Stromal cell of bone marrow (primary cell): ENCODE measurements at places on chromosomes 12 and 14.

GRCh38 chr14:29810682-29811081 is 117.0 kb downstream of the PRKD1 start:
- peak; percentile 14 for DNase-seq

DNA sequence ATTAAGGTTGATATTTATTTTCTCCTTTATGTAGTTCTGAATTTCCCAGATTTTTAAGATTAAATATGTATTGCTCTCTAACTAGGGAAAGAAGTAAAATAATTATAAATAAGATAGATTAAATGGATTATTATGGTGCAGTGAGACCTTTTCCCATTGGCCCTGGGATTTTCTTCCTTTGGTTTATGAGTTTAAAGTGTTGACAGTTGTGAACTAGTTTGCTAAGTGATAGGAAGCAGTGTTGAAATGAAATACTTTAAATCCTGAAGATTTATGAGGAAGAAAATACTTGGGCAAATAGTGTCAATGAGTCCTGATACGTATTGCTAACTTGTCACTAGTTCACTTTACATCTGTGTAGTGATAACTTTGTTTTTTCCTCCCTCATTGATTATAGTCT is 188.9 kb downstream of the RAD51B start:
- no peak for DNase-seq

DNA sequence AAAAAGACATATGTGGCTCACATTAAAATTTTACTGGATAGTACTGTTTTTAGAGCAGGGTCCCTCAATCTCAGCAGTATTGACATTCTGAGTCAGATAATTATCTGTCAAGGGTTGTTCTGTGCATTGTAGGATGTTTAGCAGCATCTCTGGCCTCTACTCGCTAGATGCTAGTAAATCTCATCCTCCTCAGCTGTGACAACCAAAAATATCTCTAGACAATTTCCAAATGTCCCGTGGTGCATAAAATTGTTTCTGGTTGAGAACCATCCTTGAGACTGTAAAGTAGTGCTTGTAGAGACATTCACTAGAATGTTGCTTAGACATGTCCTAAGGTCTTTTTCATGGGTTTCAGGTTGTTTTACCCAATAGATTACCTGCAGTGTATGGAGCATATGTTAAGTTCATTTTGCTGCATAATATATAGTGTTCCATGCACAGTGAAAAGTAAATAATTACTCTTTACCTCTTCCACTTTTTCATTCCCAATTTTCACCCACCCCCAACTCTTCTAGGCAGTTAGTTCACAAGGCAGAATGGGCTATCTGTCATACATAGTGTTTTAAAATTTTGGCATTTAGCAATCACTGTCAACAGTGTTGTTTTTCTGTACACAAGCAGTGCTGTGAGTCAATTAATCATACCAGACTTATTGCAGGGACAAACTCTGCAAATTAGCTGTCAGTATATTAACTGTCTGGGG is 200.2 kb upstream of the SLC38A2 start:
- DNase-seq: no peak

GRCh38 chr12:34142430-34142829 is 120.1 kb downstream of the ALG10 start:
- DNase-seq: no peak

- DNase-seq: no peak
Observed at GRCh38 chr12:14577344-14577743, 9.7 kb upstream of the PLBD1 start.

- no peak for DNase-seq
Observed at GRCh38 chr12:101287357-101287756, 7.5 kb downstream of the UTP20 start.

- DNase-seq: no peak
Observed at GRCh38 chr14:104206281-104206904, 68.0 kb downstream of the KIF26A start.

DNA sequence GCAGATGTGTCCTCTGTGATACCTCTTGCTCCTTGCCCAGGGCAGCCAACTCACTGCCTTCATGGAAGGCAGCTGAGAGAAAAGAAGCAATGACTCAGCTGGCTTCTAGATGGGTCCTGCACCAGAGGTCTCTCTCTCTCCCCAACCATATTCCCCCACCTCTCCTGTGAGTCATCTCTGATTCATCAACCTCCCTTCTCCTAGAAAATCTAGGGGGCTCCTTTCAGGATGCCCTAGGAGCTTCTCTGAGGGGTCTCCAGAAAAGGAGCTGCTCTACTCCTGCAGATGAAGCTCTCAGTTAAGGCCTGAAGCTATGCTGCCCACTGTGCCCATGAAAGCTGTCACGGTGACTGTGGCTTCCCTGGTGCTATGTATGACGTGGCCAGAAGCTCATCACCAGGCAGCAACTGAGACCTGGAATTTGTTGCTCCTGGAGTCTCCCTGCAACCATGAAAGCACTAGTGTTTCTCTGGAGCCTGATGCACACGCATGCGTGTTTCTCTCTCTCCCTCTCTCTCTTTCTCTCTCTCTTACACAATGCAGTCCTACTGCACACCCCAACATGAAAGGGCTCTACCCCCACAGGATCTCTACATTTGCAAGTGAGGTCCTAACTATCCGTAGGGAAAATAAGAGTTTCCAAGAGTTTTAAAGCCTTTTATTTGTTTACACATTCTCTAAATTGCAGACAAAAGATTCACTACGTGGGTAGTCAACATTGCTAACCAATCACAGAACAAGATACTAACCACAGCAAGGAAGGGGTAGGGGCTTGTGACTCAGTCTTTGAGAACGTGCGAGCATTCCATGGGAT is 285.3 kb downstream of the DPF3 start:
- peak; percentile 83 for DNase-seq

DNA sequence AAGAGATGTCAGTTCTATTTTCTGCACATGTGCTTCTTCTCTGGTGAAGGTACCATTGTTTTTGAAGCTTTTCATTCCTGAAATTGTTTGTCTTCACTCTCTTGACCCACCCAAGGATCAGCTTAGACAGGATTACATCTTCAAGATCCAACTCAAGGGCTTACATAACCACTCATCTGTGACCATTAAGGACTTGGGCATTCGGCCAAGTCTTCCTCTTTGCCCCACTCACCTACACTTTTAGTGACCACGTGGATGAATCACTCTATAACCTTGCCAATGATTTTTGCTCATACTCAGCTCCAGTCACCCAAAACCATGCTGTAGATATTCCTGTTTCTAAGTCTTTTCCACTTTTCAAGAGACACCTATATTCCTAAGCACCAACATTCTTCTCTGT is 36.5 kb upstream of the SSTR1 start:
- no peak for DNase-seq

- peak; percentile 48 for DNase-seq
Observed at GRCh38 chr12:127925971-127926370, 341.0 kb upstream of the TMEM132C start.

GRCh38 chr14:90534091-90534837 is 137.4 kb downstream of the CALM1 start:
- DNase-seq: no peak

DNA sequence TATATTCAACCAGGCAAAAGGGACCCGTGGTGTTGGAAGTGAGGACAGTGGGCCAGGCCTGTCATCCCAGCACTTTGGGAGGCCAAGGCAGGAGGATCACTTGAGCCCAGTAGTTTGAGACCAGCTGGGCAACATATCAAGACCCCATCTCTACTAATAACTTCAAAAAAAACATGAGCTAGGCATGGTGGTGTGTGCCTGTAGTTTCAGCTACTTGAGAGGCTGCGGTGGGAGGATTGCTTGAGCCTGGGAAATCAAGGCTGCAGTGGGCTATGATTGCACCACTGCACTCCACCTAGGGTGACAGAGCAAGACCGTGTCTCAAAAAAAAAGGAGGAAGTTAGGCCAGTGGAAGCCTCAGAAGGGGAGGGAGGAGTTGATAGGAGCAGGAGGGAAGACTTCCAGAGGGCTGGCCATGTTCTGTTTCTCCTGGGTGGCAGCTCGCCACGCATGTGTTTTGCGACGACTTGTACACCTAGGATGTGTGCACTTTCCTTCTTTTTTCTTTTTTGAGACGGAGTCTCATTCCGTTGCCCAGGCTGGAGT is 10.1 kb downstream of the SLC25A29 start:
- DNase-seq: no peak

DNA sequence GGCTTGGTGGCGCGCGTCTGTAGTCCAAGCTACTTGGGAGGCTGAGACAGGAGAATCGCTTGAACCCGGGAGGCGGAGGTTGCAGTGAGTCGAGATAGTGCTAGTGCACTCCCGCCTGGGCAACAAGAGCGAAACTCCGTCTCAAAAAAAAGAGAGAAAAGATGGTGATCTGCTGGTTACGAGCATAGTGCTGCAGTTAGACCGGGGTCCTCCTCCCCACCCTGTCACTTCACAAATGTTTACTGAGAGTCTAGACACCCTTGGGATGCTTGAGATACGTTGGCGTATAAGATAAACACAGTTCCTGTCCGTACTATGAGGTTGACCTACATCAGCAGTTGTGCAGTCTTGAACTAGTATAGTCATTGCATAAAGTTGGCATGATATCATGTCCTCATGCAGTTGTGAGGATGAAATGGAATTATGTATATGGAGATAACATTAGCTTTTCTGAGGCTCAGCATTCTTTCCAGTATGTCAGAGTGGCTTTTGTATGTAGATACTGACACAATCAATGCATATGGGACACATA is 787 bp downstream of the ACAD10 start:
- no peak for DNase-seq

DNA sequence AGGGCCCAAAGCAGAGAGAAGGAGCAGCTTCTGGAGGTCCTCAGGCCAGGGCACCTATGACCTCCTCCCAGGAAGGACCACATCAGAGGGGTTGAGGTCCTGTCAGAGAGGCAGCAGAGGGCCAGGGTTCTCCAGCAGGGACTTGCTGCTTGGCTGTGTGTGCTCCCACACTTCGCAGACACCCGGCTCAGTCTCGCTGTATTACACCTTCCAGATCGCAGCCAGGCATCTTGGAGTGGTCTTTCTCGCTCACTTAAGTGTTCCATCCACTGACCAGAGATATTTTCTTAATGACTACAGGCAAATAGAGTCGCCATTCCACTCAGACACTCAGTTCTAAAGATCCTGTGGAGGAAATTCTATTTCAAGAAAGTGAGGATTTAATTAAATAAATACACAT is 84.3 kb downstream of the PRIMA1 start:
- DNase-seq: no peak

- DNase-seq: no peak
Observed at GRCh38 chr14:87629788-87630187, 363.2 kb downstream of the GALC start.

- DNase-seq: no peak
Observed at GRCh38 chr14:28761438-28762291, 4.9 kb upstream of the FOXG1 start.

- no peak for DNase-seq
Observed at GRCh38 chr12:109997393-109997792, 1.2 kb upstream of the GIT2 start.

GRCh38 chr12:67039995-67040860 is 228.9 kb upstream of the CAND1 start:
- DNase-seq: no peak

DNA sequence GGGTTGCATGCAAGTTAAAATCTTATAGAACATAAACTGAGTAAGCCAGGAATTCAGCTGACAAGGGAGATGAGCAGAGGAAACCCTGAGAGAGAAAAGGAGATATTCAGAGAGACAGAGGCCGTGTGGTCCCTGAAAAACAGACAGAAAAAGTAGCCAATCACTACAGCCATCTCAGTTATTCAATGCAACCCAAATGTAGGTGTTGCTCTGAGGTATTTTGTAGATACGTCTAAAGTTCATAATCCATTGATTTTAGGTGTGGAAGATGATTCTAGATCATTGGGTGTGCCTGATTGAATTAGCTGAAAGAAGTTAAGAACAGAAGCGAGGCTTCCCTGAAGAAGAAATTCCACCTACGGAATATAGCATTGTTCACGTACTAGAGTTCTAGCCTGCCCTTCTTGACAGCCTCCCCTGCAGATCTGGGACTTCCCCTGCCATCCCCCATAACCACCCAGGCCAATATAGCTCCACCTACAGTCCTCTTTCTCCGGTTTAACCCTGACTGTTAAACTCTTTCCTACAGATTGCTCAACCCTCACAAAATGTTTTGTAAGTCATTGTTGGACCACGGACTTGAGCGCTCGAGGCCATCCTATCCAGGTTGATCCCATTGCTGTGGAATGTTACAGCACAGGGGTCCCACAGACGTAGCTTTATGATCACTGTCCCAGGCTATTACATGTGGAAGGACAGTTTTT is 21.7 kb downstream of the AICDA start:
- DNase-seq: no peak

GRCh38 chr12:5881666-5882065 is 63.4 kb downstream of the ANO2 start:
- DNase-seq: no peak

GRCh38 chr12:23803540-23803939 is 145.9 kb downstream of the SOX5 start:
- no peak for DNase-seq

GRCh38 chr12:95972832-95973456 is 23.2 kb downstream of the HAL start:
- no peak for DNase-seq

DNA sequence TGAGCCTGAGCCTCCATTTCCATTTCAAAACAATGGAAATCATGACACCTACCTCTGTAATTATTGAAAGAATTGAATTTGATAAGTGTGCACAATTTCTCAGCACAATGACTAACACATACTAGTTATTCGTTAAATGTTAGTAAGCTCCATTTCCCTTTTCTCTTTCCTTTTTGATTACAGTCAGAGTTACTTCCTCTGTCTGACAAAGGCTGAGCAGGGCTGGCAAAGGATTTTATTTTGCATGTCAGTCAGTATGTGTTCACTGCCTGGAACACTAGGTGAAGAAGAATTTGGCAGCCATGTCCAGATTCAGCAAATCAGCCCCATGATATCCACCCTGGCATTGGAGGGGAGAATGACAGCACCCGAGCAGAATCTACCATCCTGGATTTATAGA is 12.2 kb upstream of the RHOJ start:
- DNase-seq: no peak

DNA sequence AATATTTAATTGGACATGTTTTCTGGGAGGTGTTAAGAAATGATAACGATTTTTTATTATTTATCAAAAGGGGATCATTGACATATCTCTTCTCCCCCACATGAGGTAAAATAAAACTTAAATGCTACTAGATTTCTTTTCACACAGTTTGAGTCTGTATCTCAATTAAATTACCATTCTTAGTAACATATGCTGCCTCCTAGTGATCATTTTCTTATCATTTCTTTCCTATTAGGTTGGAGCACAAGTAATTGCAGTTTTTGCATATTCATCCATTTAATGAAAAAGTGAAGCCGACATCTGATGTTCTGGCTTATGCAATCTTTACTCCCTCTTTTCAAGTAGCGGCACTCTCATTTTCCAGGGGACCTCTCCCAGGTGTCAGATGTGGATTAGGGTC is 24.9 kb downstream of the PUS7L start:
- no peak for DNase-seq
